ENCODE measurements at places on chromosomes 5 and 9. TPM values are rescaled to one million over a fixed set of nuclear protein-coding genes. Genes with fewer than 3 reads are reported as not detected.

The DPYSL3 gene
- total RNA-seq = 111 TPM

The SPINK6 gene
- total RNA-seq = not detected

The SLC36A2 gene
- total RNA-seq = not detected

The CENPK gene
- total RNA-seq = 13.3 TPM

The ERAP2 gene
- 53.6 TPM for total RNA-seq

The ARL14EPL gene
- total RNA-seq = 0.11 TPM

The TMOD1 gene
- 0.65 TPM for total RNA-seq

The C6 gene
- not detected for total RNA-seq

The ALDH1A1 gene
- under 0.01 TPM for total RNA-seq

The ADRA1B gene
- 0.13 TPM for total RNA-seq

The TAF11L10 gene
- total RNA-seq = not detected

The CSF1R gene
- not detected for total RNA-seq

The NEUROG1 gene
- total RNA-seq = not detected

The TERT gene
- not detected for total RNA-seq

The RLN1 gene
- total RNA-seq = not detected

The DMGDH gene
- 7.2 TPM for total RNA-seq

The ABO gene
- total RNA-seq = not detected

The PCDHA1 gene
- 0.11 TPM for total RNA-seq

All from articular chondrocyte of knee joint (primary cell).